ENCODE measurements at places on chromosomes 6 and 20.

GRCh38 chr6:133549371-133549801, 308.2 kb downstream of the EYA4 start:
- no peak for DNase-seq

DNA sequence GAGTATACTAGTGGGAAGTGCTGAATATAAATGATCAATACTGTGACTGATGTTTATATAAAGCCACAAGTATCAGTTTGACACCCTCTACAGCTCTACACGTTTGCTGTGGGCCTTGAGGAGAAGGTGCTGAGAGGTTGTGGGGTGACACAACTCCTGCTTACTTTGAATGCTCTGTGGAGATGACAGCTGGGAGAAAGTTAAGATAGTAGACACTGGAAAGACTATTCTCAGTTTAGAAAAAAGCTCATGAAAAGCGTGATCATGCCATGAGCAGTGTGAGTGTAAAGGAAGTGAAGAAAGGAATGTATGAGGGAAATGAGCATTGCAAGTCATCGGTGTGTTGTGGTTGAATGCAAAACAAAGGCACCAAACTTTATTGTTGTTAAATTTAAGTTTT, 215.8 kb downstream of the UTRN start:
- no peak for DNase-seq

DNA sequence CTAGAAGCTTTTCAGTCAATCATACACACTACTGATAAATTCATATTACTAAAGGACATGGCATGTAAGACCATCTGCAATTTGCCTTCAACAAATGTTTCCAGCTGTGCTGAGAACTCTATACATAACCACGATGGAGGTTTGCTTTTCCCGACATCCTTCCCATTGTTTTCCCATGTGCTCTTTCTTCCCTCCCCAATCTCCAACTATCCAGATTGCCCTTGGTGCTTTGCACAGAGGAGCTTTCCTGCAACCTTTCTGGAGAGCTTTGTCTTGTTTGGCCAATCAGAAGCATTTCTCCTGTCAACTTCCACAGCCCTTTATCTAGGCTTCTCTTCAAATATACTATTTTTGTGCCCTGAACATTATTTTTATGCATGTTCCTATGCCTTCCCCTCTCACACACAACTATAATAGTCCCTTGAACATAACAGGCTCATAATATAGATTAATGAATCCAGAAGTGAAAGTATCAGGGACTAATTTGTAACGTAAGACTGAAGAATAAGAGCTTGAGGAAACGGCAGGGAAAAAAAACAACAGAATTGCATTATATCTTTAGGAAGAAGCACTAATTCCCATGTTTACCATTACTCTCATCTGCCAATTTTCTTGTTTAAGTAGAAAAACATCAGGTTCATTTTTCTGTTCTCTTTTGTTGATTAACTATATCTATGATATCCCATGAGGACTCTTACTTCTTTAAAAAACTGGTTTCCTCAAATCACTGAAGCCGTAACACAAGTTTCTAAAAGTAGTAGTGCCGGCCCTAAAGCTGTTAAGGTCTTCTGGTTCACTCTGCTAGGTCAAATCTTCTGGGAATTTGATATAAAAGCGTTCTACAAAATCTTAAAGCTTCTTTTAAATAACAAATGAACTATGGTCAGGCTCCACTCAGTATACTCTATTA, 20.1 kb downstream of the SMLR1 start:
- no peak for DNase-seq

GRCh38 chr20:31842471-31843157, 2.8 kb downstream of the FOXS1 start:
- DNase-seq: no peak

DNA sequence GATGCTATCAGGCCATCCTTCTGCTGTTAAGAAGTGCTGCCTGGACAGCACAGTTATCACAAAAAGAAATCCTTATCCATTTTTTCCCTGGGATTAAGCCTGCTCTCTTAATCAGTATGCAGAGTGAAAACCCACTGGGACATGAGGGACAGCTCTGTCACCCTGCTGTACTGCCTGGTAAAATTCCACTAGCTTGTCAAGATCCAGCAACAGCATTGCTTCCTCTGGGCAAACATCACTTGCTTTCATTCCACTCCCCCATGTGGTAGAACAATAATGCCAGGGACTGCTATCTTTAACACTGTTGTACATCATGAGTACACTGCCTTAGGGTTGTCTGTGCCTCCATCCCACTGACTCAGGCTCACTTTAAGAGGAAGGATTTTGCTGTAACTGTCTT, 331.3 kb downstream of the KIF16B start:
- DNase-seq: no peak

- DNase-seq: no peak
Observed at GRCh38 chr6:5606546-5606945, 345.2 kb downstream of the FARS2 start.

GRCh38 chr20:50136822-50137599, 16.5 kb downstream of the PEDS1 start:
- DNase-seq: no peak

All from fibroblast of skin of left quadriceps (primary cell).